ENCODE measurements at places on chromosomes 4 and X.

DNA sequence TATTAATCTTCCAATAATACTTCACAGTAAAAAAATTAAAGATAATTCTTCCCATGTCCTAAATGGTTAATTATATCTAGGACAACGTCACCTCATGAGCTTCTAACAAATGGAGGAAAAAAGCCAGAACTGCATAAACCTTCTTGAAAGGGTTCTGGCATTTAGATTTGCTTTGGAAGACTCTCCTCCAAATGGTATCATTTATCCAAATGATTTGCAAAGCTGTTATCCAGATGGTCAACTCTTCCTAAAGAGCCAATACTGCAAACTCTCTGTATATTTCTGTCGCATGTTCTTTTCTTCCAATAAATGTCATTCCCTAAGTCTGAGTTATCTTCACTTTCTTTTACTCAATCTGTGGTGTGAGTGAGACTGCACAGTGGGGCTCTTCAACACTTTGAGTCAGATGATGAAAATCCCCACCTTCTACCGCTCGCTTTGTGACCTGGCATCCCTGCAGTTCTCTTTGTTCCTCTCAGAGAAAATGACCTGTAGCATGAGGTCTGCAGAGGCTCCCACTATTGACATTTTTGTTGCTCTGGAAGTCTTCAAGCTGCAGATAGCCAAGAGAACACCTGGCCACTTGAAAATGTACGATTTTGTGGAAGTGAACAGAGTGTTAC lies 52.9 kb downstream of the TMEM150C start:
- DNase-seq, result no peak

- DNase-seq, result no peak
Measured at GRCh38 chr4:1639299-1639868, 44.7 kb downstream of the FAM53A start.

GRCh38 chr4:39044956-39045826 lies 13.0 kb upstream of the TMEM156 start:
- DNase-seq, result no peak

- no peak for DNase-seq
Measured at GRCh38 chr4:32025851-32026459, 1305.8 kb downstream of the PCDH7 start.

- DNase-seq, result no peak
Measured at GRCh38 chrX:69089203-69089602, 76.0 kb downstream of the PJA1 start.

DNA sequence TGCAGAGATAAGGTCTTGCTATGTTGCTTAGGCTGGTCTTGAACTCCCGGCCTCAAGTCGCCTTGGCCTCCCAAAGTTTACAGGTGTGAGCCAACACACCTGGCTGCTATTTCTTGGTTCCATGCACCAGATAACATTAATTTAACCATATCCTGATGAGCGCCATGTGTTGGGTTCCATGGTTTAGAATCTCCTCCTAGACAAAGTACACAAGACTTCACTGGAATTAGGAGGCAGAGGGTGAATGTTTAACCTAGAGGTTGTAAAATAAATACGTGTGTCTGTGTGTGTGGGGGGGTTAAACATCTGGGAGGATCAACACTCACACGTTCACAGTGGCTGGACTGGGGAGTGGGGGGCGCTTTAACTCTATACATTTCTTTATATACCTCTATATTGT lies 32.4 kb upstream of the SORCS2 start:
- no peak for DNase-seq

- DNase-seq, result no peak
Measured at GRCh38 chrX:119685225-119686066, 7.5 kb downstream of the SEPTIN6 start.

GRCh38 chrX:54482839-54483593 lies 13.0 kb downstream of the FGD1 start:
- DNase-seq, result no peak

- DNase-seq, result no peak
Measured at GRCh38 chr4:131427000-131427399, 1722.1 kb upstream of the PCDH10 start.

DNA sequence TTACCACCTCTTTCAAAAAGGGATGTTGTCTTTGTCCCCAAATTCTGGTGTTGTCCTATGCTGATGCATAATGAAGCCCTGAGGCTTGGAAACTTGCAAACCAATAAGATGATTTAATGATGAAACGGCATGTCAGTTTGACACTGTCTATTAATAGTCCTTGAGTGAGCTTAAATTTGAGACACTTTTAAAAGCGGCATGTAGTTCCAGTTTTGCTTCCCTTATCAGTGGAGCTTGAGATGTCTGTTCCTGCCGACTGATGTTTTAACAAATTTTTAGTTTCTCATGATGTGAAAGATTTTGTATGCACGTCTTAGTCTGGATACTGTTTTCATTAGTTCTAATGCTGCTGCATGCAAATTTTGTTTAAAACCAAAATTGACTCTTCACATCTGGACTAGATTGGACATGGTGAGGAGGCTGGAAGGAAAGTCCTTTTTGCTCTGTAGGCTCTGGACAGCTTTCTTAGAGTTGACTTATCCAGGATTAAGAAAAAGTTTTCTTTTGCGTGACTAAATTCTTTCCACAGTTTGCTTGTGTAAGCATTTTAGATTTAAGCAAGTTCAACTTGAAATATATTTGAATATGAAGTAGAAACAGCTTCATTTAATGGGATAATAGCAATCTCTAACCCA lies 11.7 kb downstream of the C1GALT1C1 start:
- DNase-seq, result no peak

DNA sequence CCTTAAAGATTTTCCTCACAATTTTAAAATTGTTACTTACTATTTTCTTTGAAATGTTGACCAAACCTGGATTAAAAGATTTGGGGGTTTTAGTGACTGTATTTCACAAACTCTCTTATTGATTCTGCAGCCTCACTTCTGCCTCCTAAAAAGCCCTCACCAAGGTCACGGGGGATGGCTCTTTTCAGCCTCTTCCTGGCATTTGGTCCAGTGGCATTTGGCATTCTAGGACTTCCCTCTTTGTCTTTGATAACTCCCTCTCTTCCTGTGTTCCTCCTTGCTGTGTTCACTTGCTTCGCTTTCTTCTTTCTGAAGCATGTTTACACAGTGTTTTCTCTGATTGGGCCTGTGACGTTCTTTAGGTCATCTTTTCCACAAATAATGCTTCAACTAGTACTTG lies 21.5 kb downstream of the PKD2 start:
- DNase-seq, result no peak

GRCh38 chrX:11259437-11259836 lies 33.8 kb upstream of the AMELX start:
- no peak for DNase-seq

GRCh38 chr4:6377626-6378492 lies 94.6 kb downstream of the PPP2R2C start:
- no peak for DNase-seq

DNA sequence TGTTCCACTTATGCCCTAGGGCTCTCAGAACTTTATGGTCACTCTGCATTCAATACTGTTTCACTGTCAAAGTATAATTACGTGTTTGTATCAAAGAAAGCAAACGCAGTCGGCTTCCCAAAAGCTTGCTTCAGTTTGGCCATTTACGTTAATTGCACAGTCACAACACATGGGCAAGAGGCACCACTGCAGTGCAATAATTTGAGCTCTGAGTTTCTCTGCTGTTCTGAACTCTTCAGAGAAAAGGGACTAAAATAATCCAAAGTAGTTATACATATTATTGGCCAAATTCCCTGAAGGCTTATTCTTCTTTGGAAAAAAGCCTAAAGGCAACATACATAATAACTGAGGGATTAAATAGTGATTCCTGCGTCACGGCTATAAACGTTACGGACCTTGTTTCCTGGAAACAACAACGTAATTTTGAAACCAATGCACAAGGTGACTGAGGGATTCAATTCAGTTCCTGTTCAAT lies 51.3 kb downstream of the RNF150 start:
- no peak for DNase-seq

- DNase-seq, result no peak
Measured at GRCh38 chr4:41517747-41518146, 20.2 kb upstream of the LIMCH1 start.

- DNase-seq, result no peak
Measured at GRCh38 chrX:44621078-44621477, 78.4 kb upstream of the FUNDC1 start.

DNA sequence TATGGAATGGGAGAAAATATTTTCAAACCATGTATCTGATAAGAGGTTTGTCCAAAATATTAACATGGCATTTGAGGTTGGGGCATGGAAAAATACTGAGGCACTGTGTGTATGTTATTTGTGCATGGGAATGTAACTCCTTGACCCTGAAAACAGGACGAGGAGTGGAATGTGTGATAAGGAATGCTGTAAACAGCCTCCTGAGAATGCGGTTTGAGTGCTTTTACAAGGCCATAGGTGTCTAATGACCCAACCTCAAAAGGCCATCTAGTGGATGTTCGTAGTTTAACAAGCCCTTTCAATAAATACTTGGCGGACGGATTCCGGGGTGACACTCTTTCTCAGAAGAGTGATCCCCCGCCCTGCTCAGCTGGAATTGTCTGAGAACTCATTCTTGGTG lies 162.9 kb upstream of the USP9X start:
- DNase-seq, result no peak

DNA sequence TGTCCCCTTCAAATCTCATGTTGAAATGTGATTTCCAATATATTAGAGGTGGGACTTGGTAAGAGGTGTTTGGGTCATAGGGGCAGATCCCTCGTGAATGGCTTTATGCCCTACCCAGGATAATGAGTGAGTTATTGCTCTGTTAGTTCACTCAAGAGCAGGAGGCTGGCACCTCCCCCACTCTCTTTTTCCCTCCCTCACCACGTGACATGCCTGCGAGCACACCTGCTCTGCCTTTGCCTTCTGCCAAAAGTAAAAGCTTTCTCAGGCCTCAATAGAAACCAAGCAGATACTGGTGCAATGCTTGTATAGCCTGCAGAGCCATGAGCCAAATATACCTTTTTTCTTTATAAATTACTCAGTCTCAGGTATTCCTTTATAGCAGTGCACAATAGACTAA lies 286.3 kb upstream of the UGT8 start:
- DNase-seq, result no peak

- DNase-seq, result no peak
Measured at GRCh38 chrX:1262369-1262768, 6.2 kb upstream of the CSF2RA start.

DNA sequence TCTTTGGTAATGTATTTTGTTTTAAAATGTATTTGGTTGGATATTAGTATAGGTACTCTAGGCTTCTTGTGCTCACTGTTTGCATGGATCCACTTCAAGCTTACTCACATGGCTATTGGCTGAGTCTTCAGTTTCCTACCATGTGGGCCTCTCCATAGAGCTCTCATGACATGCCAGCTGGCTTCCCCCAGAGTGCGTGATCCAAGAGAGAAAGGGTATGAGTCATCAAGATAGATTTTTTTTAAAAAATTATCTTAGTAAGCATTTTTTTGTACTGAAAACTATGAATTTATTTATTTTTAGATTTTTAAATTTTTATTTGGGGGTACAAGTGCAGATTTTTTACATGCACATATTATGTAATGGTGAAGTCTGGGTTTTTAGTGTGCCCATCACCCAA lies 219.1 kb upstream of the AMOT start:
- DNase-seq, result no peak

- DNase-seq, result no peak
Measured at GRCh38 chrX:38636949-38637819, 75.8 kb downstream of the TSPAN7 start.

DNA sequence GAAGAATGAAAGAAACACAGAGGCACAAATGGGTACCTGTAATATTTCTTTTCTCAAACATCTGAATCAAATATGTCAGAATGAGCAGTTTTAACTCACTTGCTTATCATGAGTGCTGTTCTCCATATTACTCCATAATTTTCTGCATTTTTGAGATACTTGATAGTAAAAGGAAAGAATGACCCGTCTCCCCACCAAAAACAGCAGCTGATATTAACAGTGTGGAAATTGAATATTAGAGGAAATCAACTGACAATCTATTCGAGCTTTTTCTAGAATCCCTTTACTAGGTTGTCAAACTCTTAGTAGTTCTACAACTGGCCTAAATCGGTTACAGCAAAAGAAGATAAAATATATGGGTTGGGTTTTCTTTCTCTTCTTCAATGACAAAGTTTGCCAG lies 49.9 kb upstream of the HELT start:
- DNase-seq, result no peak

DNA sequence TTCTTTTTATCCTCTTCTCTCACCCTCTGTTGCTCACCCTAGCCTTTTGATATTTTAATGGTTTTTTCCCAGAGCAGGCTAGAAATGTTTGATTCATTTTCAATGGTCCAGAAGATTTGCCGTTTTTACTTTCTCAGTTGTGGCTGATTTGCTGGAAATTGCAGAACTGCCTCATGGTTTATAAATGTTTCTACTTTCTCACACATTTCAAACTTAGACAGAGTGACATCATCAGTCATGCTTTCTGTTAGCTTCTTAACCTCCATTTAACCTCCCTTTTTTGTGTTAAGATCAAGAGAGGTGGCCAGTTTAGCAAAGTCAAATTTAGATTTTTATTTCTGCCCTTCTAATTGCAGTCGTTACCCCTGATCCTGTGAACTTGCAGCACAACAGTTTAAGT lies 8.7 kb downstream of the RXFP1 start:
- DNase-seq, result no peak

DNA sequence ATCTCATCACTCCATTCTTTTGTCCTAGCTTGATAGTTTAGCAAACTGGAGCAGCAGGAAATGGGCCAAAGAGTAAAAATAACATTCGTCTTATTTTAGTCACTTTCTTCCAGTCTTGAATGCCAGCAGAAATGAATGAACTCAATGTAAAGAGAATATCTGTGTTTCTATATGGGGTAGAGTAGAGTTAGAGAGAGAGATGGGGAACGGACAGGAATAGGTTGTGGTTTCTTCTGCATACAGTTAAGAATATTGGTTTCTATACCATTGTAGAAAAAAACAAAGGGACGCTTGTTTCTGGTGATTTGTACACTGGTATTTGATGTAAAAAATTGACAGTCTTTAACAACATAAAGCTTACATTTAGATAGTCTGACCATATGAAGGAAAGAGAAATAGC lies 8.9 kb downstream of the GPR174 start:
- no peak for DNase-seq

- no peak for DNase-seq
Measured at GRCh38 chr4:25760518-25761157, 102.2 kb downstream of the SEL1L3 start.

DNA sequence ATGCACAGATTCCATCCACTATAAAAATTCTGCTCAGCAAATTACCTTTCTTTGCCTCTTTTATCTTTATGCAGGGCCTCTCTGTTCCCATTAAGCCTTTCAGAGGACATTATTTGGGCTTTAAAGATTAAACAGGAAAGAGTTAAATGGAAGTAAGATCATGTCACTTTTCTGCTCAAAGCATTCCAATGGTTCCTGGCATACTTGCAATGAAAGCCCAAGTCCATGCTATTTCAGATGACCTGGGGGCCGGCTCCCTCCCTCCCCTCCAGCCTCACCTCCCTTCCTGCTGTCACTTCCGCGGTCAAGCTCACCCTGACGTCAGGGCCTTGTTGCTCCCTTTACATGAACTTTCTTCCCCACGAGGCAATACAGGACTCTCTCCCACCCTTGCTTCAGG lies 125.5 kb downstream of the C4orf51 start:
- no peak for DNase-seq

GRCh38 chr4:15413010-15413622 lies 14.7 kb upstream of the C1QTNF7 start:
- DNase-seq, result no peak

Data from AG09309 (cell line).